ENCODE measurements at places on chromosomes 7 and 10.

GRCh38 chr10:74890460-74890859, 64.1 kb downstream of the KAT6B start:
- DNase-seq: no peak

GRCh38 chr10:59072038-59072437, 104.4 kb upstream of the PHYHIPL start:
- DNase-seq: no peak

DNA sequence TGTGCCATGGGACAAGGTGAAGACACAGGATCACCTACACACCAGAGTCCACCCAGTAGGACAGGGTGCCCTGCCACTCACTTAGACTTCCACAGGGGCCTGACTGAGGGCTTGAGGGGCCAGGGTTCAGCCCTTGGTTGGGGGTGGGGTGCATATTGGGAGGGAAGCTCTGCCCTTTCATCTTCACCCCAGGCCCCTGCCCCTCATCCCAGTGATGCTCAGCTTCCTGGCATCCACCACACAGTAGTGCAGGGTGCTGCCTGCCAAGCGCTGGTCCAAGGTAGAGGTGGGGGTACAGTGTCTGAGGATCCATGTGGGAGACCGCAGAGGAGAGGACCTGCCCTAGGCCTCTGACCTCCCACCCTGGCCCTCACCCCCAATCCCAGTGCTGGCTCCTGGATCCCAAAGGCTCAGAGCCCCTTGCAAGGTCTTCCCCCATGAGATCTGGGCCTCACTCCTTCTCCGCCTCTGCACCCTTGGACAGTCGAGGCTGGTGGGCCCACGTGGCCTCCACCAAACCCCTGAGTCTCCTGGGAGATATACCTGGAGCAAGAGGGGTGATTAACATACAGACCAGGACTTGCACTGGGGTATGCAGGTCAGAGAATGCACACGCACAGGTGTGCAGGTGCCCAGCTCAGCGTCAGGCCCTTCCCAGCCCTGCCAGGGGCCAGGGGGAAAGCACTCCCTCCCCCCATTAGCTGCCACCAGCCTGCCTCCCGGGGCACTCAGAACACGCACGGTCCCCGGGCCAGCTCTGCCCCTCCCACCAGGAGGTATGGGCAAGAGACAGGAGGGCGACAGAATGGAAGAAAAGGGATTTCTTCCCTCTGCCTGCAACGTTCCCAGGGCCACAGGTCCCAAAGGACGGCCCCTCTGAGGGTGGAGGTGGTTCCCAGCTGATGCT, 8.6 kb upstream of the IRF5 start:
- no peak for DNase-seq

GRCh38 chr10:62024026-62024701, 122.7 kb downstream of the ARID5B start:
- DNase-seq: no peak

DNA sequence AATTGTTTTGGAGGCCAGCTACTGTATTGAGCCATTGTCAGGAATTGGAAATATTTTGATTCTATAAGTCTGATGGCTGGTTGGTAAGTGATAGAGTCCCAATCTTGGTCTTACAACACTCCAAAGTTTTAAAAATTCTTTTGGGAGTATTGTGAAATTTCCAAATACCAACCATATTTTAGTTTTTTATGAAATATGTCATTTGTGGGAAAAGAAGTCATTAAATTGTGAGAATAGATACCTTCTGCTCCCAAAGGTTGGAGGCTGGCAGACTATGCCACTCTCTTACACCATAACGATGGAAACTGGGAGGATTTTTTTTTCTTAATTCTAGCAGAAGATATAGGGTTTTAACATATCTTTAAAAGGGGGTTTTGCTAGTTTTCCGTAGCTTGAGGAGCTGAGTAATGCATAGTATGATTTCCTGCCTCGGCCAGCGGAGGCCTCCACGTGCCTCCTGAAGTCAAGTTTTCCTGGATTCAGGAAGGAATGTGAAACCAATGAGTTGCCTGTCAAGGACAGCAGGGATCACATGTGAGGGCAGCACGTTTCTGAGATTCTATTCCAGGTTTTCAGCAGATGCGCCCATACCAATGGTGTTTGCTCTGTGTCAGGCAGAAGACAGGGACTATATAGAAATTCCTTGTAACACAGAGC, 92.2 kb upstream of the LAMB4 start:
- DNase-seq: no peak

GRCh38 chr7:102215711-102216110, 71.0 kb upstream of the SH2B2 start:
- no peak for DNase-seq

DNA sequence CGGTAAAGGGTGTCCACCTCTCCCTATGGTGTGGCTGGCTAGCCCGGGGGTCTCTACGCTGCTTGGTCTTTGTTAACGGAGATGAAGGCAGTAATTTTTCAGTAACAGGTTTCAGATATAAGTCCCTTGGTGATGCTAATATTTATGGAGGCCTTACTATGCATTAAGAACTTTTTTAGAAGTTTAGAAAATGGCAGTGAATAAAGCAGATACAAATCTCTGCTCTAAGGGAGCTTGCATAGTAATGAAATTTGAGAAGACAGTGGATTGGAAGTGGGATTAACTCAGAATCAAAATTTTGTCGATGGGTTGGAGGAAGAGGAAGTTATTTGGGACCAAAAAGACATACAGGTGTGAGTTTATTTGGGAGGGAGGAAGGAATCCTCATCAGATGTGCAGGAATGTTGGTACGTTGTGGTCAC, 445 bp downstream of the SSBP1 start:
- no peak for DNase-seq

DNA sequence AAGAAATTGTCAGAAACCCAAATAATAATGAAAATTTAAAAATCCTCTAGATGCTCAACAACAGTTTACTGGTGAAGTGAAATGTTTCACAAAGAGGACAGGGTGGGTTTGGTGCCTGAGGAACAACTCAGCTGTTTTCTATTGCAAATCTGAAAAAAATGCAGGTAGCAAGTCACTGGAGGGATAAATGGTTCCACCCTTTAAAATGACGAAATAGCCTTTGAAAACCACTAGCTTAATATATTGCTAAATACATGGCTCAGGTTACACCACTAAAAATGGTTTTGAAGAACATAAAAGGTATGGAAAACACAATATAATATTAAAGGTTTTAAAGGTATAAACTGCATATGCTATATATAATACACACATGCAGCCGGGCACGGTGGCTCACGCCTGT, 69.5 kb downstream of the LMBR1 start:
- DNase-seq: no peak

DNA sequence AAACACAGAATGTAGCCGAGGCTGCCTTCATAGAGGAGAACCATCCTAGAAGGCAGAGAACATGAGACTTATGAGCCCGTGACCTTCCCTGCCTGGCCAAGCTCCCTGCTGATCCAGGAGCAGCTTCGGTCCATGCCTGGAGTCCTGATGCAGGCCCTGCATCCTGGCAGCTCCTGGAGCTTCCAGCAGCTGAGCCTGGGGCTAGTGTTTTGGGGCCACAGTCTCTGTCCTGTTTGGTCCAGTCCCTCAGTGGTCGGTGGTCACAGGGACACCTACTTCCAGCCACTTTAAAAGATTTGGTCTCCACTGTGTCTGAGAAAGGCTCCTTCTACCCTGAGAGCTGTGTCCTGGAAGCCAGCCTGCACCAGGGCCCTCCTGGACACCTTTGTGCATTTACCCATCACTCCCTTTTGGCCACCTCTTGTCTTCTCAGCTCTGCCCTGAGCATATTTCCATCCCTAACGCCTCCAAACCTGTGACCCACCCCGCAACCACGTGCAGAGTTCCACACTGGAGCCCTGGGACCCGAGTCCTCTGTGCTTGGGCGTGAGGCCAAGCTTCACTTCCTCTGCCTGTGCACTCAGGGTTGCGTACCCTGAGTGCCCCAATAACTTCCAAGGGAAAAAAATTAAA, 315.2 kb upstream of the ZNF32 start:
- no peak for DNase-seq

DNA sequence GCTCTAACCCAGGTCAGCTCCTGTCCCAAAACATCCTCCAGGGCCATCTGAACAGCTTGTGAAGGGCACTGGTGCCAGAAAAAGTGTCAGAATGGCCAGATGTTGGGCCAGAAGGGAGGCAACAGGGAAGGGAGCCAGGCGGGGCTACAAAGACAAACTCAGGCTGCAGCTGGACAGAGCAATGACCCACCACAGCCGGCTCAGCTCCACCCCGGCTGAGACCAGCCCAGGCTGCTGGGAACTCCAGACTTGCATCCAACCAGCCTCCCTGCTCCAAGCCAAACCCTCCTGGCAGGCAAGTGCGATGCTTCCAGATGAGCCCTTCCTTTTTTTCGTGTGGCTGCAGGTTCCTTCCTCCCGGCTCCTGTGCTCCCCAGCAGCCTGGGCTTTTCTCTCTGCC, 466.9 kb downstream of the PTPRN2 start:
- no peak for DNase-seq

DNA sequence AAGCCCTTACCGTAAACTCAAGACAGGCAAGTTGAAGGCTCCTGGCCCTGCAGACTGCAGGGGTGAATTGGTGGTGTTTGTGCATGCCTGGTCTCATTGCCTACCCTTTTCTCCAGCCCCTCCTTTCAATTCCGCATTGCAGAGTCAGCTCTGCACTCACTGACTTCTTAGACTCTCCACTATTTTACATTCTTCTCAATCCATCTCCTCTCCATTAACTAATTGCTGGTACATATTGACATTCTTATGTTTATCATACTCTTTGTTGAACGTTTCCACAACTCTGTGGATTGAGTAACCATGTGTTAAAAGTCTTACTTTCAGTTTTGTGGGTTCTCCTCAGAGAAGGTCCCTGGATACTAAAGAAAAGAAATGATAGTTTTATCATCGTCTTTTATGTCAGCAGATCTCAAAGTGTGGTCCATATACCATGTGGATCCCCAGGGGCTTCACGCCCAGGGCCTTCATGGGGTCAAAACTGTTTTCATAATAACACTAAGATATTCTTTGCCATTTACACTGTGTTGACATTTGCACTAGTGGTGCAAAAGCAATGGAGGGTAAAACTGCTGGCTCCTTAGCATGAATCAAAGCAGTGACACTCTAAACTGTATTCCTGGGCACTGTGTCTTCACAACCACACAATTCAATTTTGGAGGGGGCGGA, 135.4 kb upstream of the FZD1 start:
- DNase-seq: no peak

GRCh38 chr10:99372546-99373271, 43.6 kb downstream of the CNNM1 start:
- no peak for DNase-seq

DNA sequence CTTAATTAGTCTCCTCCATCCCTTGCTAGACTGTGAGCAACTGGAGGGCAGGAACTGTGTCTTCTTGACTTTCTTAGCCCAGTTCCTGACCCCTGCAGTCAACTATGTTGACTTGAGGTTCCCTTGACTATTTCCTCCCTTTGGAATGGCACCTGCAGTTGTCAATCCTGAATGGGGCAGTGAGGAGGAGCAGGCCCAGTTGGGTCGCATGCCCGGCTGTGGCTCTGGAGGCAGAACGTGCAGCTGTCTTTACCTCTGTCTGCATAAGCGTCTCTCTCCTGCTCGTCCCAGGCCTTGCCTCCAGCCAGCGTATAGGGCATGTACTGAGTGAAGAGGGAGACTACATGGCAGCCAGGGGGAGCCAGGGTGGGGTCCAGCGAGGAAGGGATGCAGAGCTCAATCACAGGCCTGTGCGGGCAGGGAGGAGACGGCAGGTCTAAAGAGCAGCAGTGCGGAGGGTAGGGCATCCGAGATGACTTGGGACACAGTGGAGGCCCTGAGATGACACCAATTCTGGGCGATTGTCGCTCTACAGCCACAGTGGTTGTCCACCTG, 26.8 kb downstream of the PYROXD2 start:
- DNase-seq: no peak

DNA sequence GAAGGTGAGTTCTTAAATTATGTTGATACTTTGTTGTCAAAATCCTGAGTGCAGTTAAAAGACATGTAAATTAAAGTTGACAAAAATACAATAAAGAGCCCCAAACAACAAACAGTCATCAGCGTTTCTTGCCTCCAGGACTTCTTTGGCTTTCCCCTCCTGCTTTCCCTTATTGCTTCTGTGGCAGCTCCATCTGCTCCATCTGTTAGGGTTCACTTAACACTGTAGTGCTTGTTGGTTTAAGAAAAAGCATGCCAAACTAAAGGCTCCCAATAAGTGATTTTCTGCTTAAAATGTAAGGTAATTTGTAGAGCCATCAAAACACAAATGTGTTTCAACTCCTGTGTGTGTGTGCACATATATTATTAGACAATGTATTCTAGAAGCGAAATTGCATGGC, 254.3 kb upstream of the GNAI1 start:
- no peak for DNase-seq

DNA sequence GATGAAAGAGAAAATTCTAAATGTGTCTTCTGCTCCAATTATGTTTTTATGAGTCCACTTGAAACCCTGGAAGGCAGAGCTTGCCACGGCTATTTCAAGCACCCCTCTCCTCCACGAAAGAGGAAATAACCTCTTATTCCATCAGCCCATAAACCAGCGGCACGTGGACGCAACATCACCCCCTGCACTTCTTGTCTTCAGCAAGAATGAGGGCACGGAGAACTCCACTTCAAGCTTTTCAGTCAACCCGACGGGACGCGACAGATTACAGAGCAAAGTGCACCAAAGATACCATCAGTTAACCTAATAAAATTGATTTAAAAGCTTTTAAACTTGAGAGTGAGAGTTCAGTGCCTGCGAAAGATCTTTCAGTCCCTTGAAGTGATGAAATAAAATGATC, 406.3 kb downstream of the GALNT17 start:
- DNase-seq: no peak

DNA sequence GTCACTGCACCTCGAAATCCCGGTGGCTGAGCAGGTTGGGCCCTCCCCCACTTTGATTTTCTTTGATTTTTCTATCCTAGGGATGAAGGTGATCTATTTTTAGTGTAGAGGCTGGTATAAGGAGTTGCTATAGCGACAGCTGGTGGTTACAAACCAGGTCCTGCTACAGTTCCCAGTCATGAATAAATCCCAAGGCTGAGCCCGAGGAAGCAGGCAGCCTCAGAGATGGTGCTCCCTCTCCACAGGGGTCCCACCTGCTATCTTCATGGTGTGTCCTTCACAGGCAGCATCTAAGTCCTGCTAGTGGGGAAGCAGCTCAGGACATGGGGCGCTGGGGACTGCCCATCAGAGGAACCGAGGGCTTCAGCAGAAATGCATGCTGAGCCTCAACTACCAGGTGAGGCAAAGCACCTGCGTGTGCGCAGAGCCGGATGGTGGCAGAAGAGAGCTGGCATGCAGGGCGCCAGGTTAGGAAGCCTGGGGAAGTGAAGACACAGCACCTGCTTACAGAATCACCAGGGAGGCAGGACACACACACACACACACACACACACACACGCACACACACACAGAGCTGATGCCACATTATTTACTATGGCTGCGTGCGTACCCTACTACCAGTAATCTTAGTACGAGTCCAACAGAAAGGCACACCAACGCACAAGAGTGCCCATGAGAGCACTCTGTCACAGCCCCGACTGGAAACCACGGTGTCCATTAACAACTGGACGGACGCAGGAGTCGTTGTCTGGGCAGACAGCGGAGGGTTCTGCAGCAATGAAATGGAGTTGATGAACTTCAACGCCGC, 150.9 kb downstream of the PRKAG2 start:
- no peak for DNase-seq
